ENCODE measurements at places on chromosomes 2 and 18. TPM values are rescaled to one million over a fixed set of nuclear protein-coding genes. Genes with fewer than 3 reads are reported as not detected.
A peak's percentile ranks its signal among the peaks of the same experiment; 100 is the strongest.

SPHKAP gene
- 113 TPM for total RNA-seq

ALPI gene
- total RNA-seq, result not detected

FKBP1B gene
- 3.1 TPM for total RNA-seq

GKN1 gene
- total RNA-seq, result not detected

REG1B gene
- total RNA-seq, result not detected

RRM2 gene
- 1.9 TPM for total RNA-seq

FOXI3 gene
- total RNA-seq, result not detected

ANO7 gene
- total RNA-seq, result 0.35 TPM

DNA sequence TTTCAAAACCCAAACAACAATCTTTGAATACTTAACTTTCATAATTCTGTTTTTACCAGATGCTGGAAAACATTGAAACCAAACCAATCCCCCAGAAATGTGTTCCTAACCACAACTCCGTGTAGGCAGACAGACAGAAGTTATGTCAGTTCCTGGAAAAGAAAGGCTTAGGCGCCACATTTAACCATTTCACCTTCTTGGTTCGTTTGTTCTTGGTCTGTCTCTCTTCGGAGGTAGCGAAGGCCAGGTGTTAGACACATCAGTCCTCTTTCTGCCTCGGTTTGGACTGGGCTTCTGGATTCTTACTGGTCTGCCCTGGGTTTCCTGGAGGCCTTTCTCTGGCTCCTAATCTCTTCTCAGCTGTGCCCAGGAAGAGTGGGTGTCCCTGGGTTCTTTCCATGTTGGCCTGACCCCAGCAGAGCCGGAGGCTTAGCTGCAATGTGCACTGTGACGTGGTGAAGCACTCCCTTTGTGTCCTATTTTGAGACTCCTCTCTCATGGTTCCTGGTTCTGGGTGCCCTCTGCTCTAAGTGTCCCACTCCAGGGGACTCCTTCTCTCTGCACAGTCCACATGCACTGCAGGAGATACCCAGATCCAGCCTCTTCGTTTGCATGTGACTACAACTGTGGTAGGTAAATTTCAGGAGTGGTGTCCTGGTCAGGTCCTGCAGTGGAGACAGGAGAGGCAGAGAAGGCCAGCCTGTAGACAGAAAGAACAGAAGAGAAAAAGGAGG lies 23.1 kb upstream of the RAB31 start:
- DNase-seq, result peak; percentile 73

DNA sequence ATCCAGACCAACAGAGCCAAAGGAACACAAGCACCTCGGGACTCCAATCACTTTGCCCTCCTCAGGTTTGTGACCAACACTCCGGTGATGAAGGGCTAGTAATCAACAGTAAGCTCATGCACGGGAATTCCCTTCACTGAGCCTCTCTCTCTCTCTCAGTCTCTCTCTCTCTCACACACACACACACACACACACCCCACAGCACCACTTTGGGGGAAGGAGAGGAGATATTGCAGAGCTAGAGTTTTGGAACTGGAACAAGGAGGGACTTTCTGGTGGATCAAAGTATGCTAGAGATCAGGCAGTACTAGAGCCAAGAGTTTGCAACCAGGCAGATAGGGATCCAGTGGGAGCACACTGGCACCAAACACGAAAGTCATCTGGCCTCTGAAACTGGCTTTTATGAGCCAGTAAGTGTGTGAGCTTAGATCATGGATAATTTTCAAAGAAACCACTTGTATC lies 98.7 kb downstream of the ANKRD44 start:
- DNase-seq, result no peak

DNA sequence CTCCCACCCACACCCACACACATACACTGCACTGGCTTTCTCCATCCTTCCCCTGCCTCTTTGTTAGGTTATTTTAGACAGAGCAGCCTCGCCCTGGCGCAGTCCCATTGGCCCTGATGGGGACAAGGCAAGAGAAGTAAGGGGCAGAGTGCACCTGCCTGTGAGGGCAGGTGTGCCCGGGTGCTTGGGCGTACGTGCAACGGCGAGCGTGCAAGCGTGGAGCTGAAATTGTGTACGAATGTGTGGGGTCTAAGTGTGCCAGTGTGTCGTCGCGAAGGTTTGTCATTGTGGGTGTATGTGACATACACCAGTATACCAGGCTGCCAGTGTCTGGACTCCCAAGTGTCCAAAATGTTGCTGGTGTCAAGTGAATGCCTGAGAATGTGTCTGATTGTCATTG lies 544 bp downstream of the LRATD1 start:
- no peak for DNase-seq

- no peak for DNase-seq
Observed at GRCh38 chr2:8563814-8564474, 117.9 kb upstream of the ID2 start.

- DNase-seq, result no peak
Observed at GRCh38 chr2:61109291-61109690, 43.6 kb downstream of the SANBR start.

DNA sequence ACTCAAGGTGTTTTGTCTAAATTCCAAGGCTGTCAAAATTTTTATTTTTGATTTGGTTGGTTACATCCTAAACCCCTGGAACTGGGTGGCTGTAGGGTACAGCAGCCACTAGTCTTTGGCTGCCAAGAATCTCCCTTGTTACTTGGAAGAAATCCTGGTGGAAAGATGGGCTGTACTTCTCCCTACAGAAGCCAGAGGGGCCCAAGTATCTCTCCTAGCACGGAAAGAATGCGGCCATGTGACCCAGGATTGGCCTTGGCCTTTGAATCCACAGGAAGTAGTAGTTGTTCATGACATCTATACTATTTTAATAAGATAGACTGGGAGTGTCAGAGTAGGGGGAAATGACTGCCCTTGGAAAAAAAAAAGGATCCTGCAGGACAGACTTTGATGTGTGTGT lies 54.4 kb upstream of the MYO3B start:
- DNase-seq, result no peak

GRCh38 chr2:74007121-74007520 lies 22.4 kb downstream of the TET3 start:
- DNase-seq, result no peak

- no peak for DNase-seq
Observed at GRCh38 chr2:181971032-181971431, 14.6 kb upstream of the PPP1R1C start.

DNA sequence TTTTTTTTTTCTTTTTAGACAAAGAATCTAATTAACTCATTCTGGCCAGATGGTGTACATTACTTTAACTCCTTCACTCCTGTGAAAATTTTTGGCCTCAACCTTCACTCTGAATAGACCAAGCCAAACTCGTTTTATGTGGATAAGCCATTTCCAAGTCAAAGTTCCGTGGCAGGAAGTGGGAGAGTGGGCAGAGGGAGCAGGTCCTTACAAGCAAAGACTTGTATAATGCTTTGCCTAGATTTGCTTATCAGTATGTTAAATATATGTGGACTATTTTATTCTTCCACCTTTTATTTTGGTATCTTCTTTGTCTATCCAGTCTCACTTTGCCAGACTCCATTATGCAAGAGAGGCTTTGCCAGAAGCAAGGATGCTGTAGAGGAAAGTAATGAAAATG lies 178.1 kb upstream of the TNP1 start:
- no peak for DNase-seq

GRCh38 chr2:172342078-172342477 lies 85.3 kb upstream of the ITGA6 start:
- no peak for DNase-seq

DNA sequence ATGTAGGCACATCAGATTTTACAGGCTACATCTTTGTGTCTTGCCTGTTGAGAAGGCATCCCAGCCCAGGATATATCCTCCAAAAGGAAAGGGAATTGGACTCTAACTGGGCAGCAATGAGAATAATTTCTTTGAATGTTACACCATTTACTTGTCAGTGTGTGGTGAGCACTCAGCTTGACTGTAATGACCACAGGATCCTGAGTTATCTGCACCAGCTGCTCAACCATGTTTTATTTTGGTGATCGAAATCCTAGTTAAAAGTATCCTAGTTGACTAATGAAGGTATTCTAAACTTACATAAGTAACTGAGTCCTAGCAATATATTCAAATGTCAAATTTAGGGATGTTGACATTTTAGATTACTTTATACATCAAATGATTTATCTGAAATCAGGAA lies 123.0 kb downstream of the MYO3B start:
- no peak for DNase-seq

GRCh38 chr2:120343100-120343432 lies 2.9 kb upstream of the INHBB start:
- no peak for DNase-seq
